Activated naive CD4-positive, alpha-beta T cell treated with anti-CD3 and anti-CD28 coated beads for 36 hours (primary cell): ENCODE measurements at places on chromosomes 16 and 17. TPM values are rescaled to one million over a fixed set of nuclear protein-coding genes. Genes with fewer than 3 reads are reported as not detected.

DNA sequence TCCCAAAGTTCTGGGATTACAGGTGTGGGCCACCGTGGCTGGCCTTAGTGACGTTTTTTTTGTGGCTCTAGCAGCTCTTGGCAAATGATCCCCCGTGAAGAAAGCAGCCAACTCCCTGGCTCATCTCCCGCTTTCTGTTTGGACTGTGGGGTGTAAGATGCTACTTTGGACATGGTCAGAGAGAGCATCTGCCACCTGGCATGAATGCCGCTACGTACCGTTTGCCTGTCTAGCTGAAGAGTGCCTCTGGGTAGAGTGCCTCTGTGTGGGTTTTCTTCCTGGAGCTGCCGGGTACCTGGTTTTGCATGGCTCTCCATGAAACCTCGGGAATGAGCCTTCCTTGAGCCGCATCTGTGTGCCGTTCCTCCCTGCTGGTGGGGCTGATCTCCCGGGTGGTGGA, 34.3 kb downstream of the NDEL1 start:
- peaks cover 28% of the 10 kb centered on the region for H3K36me3 ChIP-seq
- peaks cover 2% of the 10 kb centered on the region for H3K4me1 ChIP-seq
- H3K27me3 ChIP-seq: no peaks in the 10 kb centered on the region
- no peak overlapping the region for H3K27ac ChIP-seq
- no peak for DNase-seq

GRCh38 chr17:48071654-48072053, 23.5 kb downstream of the NFE2L1 start:
- H3K36me3 ChIP-seq: peaks cover 25% of the 10 kb centered on the region
- no peaks in the 10 kb centered on the region for H3K4me1 ChIP-seq
- no peak overlapping the region for H3K27ac ChIP-seq
- no peak overlapping the region for H3K4me3 ChIP-seq
- no peak for DNase-seq

GRCh38 chr16:4667203-4667963, 26.0 kb upstream of the NUDT16L1 start:
- H3K4me1 ChIP-seq: peaks cover 33% of the 10 kb centered on the region
- DNase-seq: no peak
- H3K36me3 ChIP-seq: peaks cover 10% of the 10 kb centered on the region
- H3K27me3 ChIP-seq: no peaks in the 10 kb centered on the region
- H3K4me3 ChIP-seq: no peak overlapping the region

Gene TP53TG3F
- not detected for total RNA-seq

GRCh38 chr16:50072730-50073129, 7.0 kb downstream of the HEATR3 start:
- no peaks in the 10 kb centered on the region for H3K27me3 ChIP-seq
- H3K36me3 ChIP-seq: peaks cover 21% of the 10 kb centered on the region
- DNase-seq: no peak
- H3K4me1 ChIP-seq: peaks cover 31% of the 10 kb centered on the region
- no peak overlapping the region for H3K4me3 ChIP-seq
- no peak overlapping the region for H3K27ac ChIP-seq

GRCh38 chr16:77564791-77565390, 130.1 kb upstream of the ADAMTS18 start:
- H3K27ac ChIP-seq: no peak overlapping the region
- no peak for DNase-seq
- no peaks in the 10 kb centered on the region for H3K36me3 ChIP-seq
- H3K4me3 ChIP-seq: no peak overlapping the region
- no peaks in the 10 kb centered on the region for H3K4me1 ChIP-seq
- H3K27me3 ChIP-seq: peaks cover 31% of the 10 kb centered on the region

- no peaks in the 10 kb centered on the region for H3K27me3 ChIP-seq
- no peak overlapping the region for H3K4me3 ChIP-seq
These were observed 22.7 kb upstream of the ZC3H7A start for GRCh38 chr16:11819798-11820197.

DNA sequence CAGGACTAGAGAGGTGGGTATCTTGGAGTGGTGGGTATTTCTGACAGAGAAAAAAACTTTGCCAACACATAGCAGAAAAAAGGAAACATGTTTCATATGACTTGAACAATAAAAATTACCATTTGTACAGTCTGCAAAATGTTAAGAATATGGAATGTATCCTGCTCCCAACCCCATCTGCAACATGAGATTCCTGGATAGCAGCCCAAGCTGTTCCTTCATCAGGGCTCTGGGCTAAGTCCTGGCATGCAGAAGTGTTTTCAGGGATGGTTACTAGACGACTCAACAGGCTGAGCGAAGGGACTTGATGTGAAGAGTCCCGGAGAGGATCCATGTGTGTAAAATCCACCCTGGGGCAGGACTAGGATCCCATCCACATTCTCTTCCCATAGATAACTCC, 121.0 kb upstream of the IRX3 start:
- no peak for DNase-seq
- H3K36me3 ChIP-seq: no peaks in the 10 kb centered on the region
- H3K4me1 ChIP-seq: no peaks in the 10 kb centered on the region

DNA sequence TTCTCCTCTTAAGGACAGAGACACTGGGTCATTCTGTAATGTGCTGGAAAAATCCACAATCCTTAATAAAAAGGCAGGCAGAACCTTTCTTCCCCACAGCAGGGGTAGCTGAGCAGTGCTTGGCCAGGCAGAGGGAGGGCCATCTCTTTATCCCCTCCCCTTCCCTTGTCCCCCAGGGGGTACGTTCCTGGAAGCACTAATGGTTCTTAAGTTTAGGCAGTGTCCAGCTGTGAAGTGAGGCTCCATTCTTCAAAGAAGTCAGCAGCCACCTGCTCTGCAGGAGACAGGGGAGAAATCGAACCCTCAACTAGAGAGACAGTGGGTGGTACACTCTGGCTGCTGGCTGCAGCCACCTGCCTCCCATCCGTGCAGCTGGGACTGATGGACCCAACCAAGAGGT, 533.9 kb upstream of the CDH11 start:
- H3K4me3 ChIP-seq: no peak overlapping the region
- no peak for DNase-seq
- H3K27me3 ChIP-seq: peaks cover 2% of the 10 kb centered on the region
- no peaks in the 10 kb centered on the region for H3K4me1 ChIP-seq
- H3K27ac ChIP-seq: no peak overlapping the region

Gene KRTAP2-1
- total RNA-seq: not detected

DNA sequence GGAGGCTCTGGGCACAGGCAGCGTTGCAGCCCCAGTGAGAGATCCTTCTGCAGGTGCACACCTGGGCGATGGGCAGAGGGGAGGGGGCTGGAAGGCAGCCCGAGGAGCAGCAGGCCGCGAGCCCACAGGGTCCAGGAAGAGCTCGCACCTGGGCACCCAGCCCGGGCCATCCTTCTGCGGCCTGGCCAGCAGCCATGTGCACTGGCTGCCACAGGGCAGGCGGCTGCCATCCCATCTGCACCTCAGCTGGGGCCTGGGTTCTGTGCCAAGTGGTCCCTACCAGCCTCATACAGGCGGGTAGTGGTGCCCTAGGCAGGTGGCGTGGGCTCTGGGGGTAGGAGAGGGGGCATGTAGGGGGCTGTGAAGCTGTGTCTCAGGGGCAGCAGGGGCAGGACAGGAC, 197.2 kb downstream of the RBFOX3 start:
- no peaks in the 10 kb centered on the region for H3K4me1 ChIP-seq
- no peak overlapping the region for H3K27ac ChIP-seq
- DNase-seq: no peak
- no peaks in the 10 kb centered on the region for H3K36me3 ChIP-seq
- H3K4me3 ChIP-seq: no peak overlapping the region

DNA sequence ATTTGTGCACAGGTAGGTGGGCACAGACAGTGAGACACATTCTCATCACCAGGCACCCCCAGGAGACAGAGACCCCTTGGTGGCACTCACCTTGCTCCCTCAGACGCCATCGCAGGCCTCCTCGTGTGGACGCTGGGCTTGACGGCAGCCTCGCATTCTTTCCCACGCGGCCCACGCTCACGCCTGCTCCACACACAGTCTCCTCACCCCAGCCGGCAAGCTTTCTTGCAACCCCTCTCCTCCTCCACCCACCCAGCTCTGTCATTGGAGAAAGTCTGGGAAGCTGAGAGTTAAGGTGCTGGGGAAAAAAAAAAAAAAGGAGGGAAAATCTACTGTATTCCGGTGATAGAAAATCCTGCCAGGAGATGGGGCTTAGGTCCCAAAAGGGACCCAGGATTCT, 14.8 kb downstream of the SGCA start:
- no peak overlapping the region for H3K4me3 ChIP-seq
- H3K27me3 ChIP-seq: no peaks in the 10 kb centered on the region
- DNase-seq: no peak

Gene SCGB1C2
- not detected for total RNA-seq

GRCh38 chr17:62112229-62112628, 47.2 kb upstream of the MED13 start:
- DNase-seq: no peak
- H3K27ac ChIP-seq: no peak overlapping the region
- H3K4me1 ChIP-seq: no peaks in the 10 kb centered on the region
- H3K27me3 ChIP-seq: no peaks in the 10 kb centered on the region

DNA sequence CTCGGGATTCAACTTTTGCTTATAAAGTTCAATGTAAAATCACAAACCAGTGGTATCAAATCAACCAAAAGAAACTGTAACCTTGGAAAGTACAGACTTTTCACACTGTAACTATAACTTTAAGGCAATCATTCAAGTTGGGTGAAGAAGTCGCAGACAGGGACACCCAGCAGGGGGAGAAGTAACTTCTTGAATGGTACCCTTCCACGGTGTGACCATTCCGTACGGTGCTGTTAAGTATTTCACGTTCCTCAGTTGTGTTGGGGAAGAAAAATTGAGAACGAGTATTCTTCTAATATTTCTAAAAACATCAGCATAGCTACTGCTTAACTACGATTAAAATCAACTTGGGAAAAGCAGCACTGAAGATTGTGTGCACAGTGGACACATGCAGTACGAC, 55.8 kb downstream of the MYH10 start:
- no peak overlapping the region for H3K27ac ChIP-seq
- no peaks in the 10 kb centered on the region for H3K4me1 ChIP-seq
- no peaks in the 10 kb centered on the region for H3K27me3 ChIP-seq
- DNase-seq: no peak
- H3K36me3 ChIP-seq: no peaks in the 10 kb centered on the region

DNA sequence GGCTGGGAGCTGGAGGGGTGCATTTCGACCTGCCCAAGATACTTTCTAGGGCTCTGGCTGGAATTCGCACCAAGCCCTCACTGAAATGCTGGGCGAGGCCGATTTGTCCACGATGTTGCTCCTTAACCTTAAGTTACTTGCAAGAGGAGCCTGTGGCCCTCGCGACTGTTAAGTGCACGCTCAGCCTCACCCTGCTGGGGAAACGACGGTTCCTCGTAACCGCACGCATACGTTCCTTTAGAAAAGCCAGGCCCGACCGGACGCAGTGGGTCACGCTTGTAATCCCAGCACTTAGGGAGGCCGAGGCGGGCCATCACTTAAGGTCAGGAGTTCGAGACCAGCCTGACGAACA, 607 bp upstream of the NCOR1 start:
- H3K4me3 ChIP-seq: peak overlapping the region; percentile 99
- H3K4me1 ChIP-seq: peaks cover 41% of the 10 kb centered on the region
- peaks cover 2% of the 10 kb centered on the region for H3K36me3 ChIP-seq
- no peaks in the 10 kb centered on the region for H3K27me3 ChIP-seq

- H3K4me1 ChIP-seq: peaks cover 1% of the 10 kb centered on the region
- peak overlapping the region; percentile 21 for H3K4me3 ChIP-seq
- no peak overlapping the region for H3K27ac ChIP-seq
- H3K27me3 ChIP-seq: peaks cover 4% of the 10 kb centered on the region
- DNase-seq: no peak
- H3K36me3 ChIP-seq: no peaks in the 10 kb centered on the region
These were observed 57.9 kb upstream of the CREBBP start for GRCh38 chr16:3938471-3938842.

DNA sequence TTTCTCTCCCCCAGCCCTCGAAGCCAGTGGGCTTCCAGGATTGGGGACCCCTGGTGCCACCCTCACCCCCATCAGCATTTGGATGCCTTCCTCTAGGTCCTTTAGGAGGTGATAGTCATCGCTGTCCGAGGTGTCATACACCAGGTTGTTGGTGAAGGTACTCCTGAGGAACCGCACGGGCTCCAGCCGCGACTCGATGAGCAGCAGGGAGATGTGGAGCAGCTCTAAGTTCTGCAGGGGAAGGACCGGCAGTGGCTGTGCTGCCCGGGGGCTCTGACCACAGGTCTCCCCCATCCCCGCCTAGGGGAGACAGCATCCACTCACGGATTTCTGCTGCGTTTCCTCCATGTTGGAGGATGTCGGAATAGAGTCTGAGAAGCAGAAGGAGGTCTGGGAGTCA, 962 bp downstream of the CSHL1 start:
- no peak overlapping the region for H3K27ac ChIP-seq
- no peak overlapping the region for H3K4me3 ChIP-seq
- no peaks in the 10 kb centered on the region for H3K36me3 ChIP-seq
- no peaks in the 10 kb centered on the region for H3K27me3 ChIP-seq
- no peak for DNase-seq

GRCh38 chr17:20116683-20117309, 107.6 kb downstream of the SPECC1 start:
- no peak overlapping the region for H3K4me3 ChIP-seq
- H3K27me3 ChIP-seq: no peaks in the 10 kb centered on the region
- H3K36me3 ChIP-seq: no peaks in the 10 kb centered on the region
- peak; percentile 68 for DNase-seq
- no peak overlapping the region for H3K27ac ChIP-seq

Gene PIMREG
- total RNA-seq: 18.1 TPM

GRCh38 chr16:85227946-85228862, 115.9 kb upstream of the CIBAR2 start:
- no peak overlapping the region for H3K27ac ChIP-seq
- no peak for DNase-seq
- no peaks in the 10 kb centered on the region for H3K4me1 ChIP-seq
- no peak overlapping the region for H3K4me3 ChIP-seq
- H3K27me3 ChIP-seq: no peaks in the 10 kb centered on the region

GRCh38 chr17:6187836-6188235, 117.7 kb downstream of the WSCD1 start:
- no peak overlapping the region for H3K4me3 ChIP-seq
- no peaks in the 10 kb centered on the region for H3K36me3 ChIP-seq
- H3K4me1 ChIP-seq: no peaks in the 10 kb centered on the region
- H3K27ac ChIP-seq: no peak overlapping the region
- H3K27me3 ChIP-seq: peaks cover 13% of the 10 kb centered on the region
- no peak for DNase-seq

- H3K36me3 ChIP-seq: no peaks in the 10 kb centered on the region
- no peak overlapping the region for H3K27ac ChIP-seq
- no peaks in the 10 kb centered on the region for H3K4me1 ChIP-seq
- DNase-seq: no peak
- H3K27me3 ChIP-seq: no peaks in the 10 kb centered on the region
- no peak overlapping the region for H3K4me3 ChIP-seq
These were observed 43.9 kb upstream of the KDM6B start for GRCh38 chr17:7790150-7790549.

Gene MAP1LC3B
- total RNA-seq: 62.5 TPM

Gene KRTAP9-8
- total RNA-seq: not detected

DNA sequence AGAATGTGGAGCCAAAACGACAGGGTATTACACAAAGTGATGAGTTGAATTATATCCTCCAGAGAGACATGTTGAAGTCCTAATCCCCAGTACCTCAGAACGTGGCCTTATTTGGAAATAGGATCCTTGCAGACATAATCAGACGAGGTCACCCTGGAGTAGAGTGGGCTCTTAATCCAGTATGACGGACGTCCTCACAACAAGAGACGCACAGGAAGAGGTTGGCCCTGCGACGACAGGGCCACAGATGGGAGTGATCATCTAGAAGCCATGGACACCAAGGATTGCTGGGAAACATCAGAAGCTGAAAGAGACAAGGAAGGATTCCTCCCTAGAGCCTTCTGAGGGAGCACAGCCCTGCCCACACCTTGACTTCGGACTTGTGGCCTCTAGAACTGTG, 142.4 kb upstream of the AXIN2 start:
- no peaks in the 10 kb centered on the region for H3K4me1 ChIP-seq
- H3K27ac ChIP-seq: no peak overlapping the region
- no peaks in the 10 kb centered on the region for H3K36me3 ChIP-seq

Gene RRAD
- 0.25 TPM for total RNA-seq
